ENCODE measurements at places on chromosomes 5 and 9.

DNA sequence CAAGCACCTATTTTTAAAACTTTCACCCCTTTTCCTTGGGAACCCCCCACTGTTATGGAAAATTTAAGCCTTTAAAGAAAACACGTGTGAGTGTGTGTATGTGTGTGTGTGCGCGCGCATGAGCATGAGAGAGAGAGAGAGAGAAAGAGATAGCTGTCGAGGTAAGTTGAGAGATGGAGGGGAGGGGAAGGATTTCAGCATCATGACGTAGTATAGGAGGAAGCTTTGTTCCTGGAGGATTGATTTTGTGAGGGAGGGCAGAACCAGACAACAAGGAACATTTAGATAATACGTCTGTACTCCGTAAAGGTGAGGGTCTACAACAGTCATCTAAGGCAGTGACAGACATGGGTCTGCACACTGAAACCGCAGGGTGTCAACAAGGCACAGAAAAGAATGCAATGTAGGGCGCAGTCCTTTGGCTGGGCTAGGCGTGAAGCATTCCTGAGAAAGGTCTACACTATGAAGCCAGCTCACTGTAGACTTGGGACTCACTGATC is 227.7 kb downstream of the SMARCA2 start:
- no peak for DNase-seq

DNA sequence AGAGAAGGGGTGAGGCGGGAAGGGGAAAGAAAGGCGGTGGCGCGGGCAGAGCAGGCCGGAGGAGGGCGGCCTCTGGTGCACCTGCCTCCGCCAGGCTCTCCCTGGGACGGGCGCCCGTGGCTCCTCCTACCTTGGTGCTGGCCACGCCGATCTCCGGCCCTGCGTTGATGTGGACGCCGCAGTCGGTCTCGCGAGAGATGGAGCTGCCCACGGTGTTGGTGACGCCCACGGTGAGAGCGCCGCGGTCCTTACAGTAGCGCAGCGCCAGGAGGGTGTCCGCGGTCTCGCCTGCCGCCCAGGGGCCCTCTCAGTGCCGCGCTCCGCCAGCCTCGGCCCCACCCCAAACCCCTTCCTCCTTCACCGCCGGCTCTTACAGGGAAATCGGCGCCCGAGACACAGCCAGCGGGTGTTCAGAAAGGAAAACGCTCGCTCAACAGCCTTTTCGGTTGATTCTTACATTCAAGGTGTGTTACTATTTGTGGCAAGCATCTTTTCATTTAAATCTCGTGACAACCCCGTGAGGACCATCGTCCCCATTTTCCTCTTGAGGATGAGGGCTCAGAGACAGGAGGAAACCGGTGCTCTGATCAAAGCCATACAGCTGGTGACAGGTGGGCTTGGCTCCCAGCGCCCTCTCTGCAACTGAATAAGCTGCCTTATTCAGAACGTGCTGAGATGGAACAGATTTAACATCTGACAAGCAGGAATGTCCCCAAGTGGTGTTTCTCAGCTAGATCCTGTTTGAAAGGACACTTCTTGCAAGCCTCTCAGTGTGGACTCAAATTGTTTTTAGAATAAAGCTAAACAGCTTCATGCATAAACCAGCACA is 22.0 kb upstream of the MAPK9 start:
- DNase-seq: no peak

GRCh38 chr9:132596200-132596599 is 13.8 kb downstream of the BARHL1 start:
- DNase-seq: no peak

DNA sequence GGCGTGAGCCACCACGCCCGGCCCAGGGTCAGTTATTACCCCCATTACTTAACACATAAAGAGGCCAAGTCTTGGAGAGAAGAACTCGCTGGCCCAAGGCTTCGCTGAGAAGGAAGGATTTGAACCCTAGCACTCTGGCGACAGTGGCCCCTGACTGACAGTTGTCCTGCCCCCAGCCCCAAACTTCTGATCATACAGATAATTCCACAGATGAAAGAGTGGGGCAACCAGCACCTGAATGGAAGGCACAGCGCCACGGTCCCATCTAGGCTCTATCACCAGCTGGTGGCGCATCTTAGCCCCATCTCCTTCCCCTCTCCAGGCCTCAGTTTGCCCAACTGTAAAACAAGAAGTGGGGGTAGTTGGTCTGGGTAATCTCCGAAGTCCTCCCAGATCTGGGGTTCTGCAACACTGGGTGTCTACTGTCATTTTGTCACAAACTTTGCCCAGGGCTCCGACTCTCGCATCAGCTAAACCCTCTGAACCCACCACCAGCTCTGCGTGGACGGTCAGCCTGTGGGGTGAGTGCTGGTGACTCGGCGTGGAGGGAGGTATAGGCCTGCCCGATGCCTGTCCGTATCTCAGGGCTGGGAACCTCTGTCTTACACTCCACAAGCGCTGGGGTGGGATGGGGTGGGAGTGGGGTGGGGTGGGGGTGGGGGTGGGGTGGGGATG is 209.3 kb downstream of the C9orf50 start:
- DNase-seq: no peak

GRCh38 chr9:113593682-113594281 is 130.3 kb downstream of the RGS3 start:
- peak; percentile 94 for DNase-seq

DNA sequence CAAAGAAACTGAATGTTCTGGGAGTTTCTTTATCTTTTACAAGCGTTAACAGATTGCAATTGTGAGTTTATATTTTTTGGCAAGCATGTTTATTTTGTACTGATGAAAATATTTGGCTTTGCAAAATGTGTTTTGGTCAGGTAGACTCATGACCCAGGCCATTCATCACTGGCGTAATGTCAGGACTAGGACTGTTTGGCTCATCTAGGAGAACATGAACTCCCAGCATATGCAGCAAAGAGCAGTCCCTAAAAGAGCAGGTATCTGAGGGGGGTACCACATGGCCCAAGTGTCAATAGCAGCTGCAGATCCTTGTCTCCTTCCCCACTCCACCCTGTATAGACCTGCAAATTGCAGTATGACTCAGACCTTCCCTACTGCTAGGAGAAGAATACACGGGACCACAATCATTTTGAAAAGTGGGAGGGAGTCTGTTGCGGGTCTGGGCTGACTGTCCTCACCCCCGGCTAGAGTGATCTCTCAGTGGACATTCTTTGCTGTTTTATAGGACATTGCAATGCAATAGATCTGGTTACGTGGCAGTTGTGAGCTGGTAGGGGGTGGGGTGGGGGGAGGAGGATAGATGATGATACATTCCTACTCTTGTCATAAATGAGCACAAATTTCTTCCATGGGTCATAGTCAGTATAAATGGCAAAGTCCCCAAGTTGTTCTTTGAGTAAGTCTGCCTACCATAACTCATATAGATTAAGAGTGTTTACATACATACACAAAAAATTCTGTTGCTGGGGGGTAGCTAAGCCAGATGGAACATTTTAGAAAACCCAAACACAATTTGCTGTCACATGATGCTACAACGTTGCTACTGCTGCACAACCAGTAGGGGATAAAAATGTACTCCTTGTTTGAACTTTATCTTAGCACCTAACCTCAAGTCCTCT is 20.8 kb upstream of the SNCAIP start:
- no peak for DNase-seq

DNA sequence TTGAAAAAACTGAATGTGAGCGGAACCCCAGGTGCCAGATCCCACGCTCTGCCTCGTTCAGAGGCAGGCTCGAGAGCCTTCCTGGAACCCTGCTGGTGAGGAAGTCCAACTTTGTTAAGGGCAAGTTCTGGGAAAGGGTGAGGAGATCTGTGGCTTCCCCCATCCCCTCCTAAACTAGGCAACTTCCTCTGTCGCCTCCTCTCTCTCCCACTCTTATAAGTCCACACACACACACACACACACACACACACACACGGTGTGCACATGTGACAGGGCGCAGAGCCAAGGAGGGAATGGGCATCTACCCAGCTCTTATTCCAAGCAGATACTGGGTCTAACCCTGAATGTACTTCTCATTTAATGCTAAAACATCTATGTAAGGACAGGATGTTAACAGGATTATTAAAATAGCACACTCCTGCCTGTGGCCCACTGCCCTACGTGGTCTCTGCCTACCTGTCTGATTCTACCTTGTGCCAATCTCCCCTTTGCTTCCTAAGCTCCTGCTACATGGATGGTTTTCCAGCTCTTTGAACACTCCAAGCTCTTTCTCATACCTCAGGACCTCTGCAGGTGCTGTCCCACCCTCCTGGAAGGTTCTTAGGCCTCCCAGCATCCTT is 72.4 kb upstream of the FBXW11 start:
- DNase-seq: no peak

- DNase-seq: no peak
Measured at GRCh38 chr5:107871023-107871422, 200.3 kb upstream of the EFNA5 start.

GRCh38 chr9:115498303-115498702 is 380.3 kb upstream of the TNC start:
- no peak for DNase-seq

DNA sequence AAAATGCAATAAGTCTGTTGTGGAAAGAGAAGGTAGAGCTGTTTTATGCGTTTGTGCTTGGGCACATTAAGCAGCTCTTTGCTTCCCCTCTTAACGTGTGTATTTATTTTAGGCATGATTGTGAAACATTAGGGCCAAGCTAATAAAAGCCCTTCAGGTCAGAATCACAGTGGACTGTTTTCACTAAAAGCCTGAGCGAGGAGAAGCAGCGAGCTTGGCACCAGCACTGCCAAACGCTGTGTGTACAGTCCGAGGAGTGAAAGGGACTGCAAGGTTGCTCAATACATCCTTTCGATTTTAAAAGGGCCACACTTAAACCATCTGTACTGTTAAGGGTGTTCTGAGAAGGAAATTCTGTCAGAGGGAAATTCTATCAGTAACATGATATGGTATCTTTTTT is 107.2 kb upstream of the CKMT2 start:
- peak; percentile 39 for DNase-seq

GRCh38 chr9:134265078-134265477 is 61.2 kb upstream of the RXRA start:
- DNase-seq: no peak

DNA sequence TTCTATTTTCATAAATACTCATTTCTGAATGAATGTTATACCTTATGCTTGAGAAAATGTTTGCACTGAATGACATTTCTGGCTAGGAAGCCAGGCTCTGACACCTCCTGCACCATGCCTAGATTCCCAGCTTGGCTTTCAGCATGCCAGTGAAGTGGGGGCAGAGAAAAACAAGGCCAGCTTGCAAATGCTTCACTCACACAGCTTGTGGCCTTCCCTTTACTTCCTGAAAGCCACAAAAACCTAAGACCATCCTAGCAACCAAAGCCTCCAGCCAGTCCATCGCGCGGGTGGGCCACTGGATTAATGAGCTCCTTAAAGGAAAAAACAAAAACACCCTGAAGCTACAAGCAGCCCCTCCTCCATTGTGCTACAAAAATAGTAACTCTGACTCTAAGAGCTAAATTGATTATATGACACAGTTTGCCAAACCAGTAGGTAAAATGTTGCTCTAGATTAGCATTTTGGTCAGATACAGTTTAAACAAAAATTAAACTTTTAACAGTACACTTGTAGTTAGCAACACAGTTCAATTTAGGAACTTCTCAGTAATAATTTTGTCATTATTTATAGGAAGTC is 159.9 kb downstream of the TSSK1B start:
- DNase-seq: no peak

DNA sequence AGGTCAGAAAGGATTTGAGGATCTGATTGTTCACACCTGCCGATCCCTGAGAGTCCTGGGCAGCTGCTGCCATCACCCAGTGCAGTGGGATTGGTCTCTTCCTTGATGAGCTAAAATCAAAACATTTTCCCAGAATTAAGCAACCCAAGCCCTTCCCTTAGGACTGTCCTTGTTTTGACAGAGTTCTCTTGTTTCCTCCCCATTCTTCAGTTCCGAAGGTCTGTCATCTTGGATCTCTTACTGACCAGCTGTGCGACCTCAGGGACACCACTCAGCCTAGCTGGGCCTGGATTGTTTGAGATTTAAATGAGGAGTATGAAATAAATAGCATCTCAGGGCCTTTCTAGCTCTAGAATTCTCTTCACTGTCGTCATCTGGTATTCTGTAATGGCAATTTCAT is 90.3 kb upstream of the IQGAP2 start:
- no peak for DNase-seq

DNA sequence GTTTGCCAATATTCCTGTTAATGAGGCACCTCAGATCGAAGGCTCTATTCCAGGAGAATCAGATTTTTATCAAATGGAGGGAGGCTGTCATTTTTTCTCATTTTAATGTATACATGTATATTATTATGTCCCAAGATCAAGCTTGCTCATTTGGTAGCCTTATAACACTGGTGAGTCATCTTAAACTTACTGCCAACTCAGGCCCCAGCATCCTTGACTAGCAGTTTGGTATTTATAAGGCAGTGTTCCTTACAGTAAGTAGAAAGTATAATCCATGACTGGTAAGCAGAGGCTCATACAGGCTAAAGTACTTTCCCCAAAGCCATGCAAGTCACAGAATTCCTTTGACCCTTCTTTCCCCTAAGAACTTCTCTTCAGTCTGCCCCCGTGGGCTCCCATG is 90.7 kb upstream of the NR3C1 start:
- peak; percentile 44 for DNase-seq

DNA sequence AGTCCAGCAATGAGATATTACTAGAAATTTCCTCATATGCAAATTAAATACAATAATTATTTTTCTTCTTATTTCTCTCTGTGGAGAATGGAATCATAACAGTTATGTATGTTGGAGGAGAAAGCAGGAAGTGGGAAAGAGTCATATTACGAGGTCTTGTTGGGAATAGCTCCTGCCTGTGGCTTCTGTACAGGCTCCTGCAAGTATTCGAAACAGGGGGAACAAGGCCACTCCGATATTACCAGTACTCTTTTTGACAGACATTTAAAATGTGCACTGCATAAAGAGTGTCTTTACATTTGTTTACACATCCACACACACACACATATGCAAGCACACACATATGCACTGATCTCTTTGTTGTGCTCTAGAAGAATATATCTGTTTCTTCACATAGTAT is 812.0 kb upstream of the ZNF608 start:
- no peak for DNase-seq

DNA sequence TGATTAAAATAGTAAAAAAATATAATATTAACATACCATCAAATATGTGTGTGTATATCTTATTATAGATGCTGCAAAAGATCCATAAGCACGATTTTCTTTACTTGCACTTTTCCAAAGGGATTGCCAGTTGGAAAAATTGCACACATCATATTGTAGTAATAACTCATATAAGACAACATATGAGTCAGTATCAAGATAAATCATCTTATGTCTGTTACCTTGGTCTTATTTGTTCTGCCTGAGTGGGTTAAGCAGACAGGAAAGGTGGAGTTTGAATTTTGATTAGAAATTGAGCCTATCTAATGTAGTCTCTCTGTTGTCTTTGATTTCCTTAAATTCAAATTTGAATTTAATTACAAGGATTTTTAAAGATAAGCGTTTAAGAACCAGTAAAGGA is 24.6 kb downstream of the LYSMD3 start:
- no peak for DNase-seq

GRCh38 chr9:70537084-70537483 is 122.6 kb upstream of the KLF9 start:
- no peak for DNase-seq

- DNase-seq: no peak
Measured at GRCh38 chr5:147887930-147888329, 9.4 kb downstream of the SCGB3A2 start.

- DNase-seq: no peak
Measured at GRCh38 chr5:159273923-159274322, 10.8 kb downstream of the UBLCP1 start.
